ENCODE measurements at places on chromosomes 3 and 15.

DNA sequence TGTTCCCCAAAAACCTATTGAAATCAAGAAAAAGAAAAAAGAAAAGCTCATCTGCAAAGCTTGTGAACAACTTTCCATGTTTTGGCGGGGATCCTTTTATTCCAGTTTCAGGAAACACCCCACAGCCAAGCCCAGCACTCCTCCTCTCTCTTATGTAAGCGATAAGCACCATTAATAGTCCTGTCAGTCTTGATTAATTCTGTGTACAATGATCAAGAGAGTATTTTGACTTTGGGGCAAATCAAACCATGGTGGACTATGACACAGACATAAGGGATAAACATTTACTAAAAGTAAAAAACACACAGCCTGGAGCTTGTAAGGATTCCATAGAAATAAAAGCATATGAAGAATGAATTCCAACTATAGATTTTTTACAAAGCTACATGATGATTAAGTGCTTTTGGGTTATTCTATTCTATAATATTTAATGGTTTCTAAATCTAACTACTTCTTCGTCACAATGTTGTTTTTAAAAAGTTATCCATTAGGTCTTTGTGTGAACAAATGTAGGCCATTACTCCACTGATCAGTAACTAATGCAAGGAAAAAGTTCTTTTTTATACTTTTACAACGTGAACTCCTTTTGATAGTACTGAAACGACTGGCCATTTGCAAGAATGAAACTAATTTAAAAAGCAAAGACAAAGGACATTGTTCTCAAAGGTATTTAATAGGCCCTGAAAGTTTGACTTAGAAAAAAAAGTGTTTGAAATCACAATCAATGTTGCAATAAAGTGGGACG is 106.5 kb downstream of the KCNAB1 start:
- DNase-seq, result no peak

DNA sequence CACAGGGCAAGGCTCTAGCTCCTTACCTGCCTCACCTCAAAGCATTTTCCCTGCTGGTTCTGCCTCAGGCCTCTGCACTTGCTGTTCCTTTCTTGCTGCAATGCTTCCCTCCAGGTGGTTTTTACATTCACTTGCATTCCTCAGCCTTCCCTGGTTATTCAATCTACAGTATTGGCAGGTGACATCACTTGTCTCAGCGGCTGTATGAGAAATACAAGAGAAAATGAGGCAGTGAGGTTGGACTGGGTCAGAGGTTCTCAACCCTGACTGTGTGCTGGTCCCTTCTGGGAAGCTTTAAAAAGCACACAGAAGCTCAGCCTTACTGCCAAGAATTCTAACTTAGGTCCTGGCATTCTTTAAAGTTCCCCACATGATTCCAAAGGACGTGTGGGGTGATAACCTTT is 26.7 kb downstream of the SIAH2 start:
- no peak for DNase-seq

DNA sequence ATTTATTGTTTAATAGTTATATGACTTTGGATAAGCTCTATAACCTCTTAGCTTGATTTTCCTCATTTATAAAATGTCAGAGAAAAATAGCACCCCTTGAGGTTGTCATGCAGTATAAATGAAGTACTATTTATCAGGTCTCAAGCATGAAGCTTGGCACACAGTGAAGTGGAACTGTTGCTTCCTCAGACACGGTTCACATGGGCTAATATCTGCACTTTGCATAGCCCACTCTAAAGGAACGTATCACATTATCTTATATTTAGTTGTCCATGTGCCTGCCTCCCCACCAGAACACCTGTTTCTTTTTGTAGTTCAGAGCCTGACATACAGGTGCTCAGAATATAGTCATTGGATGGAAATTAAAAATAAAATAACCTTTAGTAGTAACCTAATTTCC is 273.7 kb downstream of the SOX2 start:
- DNase-seq, result no peak

GRCh38 chr3:23575697-23576096 is 230.1 kb upstream of the UBE2E1 start:
- DNase-seq, result no peak

- DNase-seq, result no peak
Measured at GRCh38 chr3:23619705-23620637, 185.8 kb upstream of the UBE2E1 start.

GRCh38 chr3:155218462-155218861 is 75.0 kb downstream of the STRIT1 start:
- no peak for DNase-seq

DNA sequence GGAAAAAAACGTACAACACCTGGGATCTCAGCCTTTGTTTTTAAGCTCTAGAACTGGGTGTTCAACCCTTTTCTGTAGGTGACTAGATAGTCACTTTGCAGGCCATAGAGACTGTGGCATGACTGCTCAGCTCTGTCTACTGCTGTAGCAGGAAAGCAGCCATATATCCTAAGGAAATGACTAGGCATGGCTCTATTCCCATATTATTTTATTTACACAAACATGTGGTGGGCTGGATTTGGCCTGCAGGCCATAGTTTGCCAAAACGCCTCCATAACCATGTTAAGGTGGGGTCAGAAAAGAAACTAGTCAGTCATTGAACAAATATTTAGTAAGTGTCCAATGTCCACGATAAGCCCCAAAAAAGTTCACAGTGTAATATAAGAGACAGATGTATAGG is 452.5 kb downstream of the MCTP2 start:
- DNase-seq, result no peak

DNA sequence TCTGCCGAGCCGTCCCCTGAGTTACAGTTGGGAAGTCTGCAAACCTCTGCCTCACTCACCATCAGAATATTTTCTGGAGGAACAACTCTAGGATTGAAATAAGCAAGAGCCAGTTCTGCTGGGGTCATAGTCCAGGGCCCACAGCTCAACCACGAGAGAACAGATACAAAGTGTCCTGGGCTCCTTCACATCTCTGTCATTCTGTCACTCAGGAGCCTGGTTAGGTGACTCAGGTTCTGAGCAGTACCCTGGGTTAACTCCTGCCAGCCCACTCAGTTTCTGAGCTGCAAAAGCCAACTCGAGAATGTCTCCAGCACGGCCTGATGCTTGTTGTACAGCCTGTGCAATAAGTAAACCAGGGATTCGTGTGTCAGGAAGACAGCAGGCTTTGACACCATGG is 155.7 kb downstream of the SLCO3A1 start:
- no peak for DNase-seq

DNA sequence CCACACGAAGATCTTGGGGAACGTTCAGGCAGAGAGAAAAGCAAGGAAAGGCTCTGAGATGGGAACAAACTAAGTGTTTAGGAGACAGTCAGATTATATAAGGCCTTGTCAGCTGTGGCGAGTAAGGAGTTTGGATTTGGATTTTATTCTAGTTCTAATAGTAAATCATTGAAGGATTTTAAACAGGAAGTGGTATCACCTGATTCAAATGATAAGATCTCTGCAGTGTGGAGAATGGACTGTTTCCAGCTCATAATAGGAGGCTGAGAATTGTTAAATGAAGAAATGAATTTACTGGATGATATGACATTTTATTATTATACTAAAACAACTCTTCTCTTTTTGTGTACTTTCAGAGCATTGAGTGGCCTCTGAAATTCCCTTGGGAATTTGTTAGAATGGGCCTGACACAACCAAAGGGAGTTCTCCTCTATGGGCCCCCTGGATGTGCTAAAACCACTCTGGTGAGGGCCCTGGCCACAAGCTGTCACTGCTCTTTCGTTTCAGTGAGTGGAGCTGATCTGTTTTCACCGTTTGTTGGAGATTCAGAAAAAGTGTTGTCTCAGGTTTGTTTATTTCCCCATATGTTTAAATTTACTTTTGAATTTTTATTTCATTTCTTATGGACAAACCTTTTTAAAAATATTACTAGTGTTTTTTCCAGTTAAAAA is 36.0 kb upstream of the GATM start:
- DNase-seq, result no peak

DNA sequence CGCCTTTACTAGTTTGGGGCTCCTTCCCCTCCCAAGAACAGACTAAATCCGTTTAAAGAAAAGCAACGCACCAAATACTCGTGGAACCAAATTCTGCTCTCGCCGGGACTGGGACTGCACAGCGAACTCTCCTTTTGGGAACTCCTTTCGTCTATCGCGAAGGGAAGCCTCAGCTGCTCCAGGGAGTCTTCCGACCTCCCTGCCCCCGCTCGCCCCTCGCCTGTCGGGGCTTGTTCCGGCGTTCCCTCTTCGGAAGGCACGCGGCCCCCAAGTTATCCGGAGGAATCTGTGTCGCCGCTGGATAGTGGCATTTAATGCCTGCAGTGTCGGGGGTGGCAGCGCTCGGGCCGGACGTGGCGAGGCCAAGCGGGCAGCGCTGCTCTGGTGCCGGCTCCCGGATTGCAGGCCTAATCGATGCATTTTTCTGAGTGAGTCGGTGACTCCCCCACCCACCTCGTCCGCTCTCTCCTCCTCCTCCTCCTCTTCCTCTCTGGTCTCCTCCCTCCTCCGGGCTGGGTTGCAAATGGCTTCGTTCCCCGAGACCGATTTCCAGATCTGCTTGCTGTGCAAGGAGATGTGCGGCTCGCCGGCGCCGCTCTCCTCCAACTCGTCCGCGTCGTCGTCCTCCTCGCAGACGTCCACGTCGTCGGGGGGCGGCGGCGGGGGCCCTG is at the start of gene TRIM71:
Gene TRIM71, plus strand, starts transcription at position 440 of the 671 bp plus-strand sequence. Its CDS starts 84 bp downstream, at position 524.
- DNase-seq, result peak; percentile 12

DNA sequence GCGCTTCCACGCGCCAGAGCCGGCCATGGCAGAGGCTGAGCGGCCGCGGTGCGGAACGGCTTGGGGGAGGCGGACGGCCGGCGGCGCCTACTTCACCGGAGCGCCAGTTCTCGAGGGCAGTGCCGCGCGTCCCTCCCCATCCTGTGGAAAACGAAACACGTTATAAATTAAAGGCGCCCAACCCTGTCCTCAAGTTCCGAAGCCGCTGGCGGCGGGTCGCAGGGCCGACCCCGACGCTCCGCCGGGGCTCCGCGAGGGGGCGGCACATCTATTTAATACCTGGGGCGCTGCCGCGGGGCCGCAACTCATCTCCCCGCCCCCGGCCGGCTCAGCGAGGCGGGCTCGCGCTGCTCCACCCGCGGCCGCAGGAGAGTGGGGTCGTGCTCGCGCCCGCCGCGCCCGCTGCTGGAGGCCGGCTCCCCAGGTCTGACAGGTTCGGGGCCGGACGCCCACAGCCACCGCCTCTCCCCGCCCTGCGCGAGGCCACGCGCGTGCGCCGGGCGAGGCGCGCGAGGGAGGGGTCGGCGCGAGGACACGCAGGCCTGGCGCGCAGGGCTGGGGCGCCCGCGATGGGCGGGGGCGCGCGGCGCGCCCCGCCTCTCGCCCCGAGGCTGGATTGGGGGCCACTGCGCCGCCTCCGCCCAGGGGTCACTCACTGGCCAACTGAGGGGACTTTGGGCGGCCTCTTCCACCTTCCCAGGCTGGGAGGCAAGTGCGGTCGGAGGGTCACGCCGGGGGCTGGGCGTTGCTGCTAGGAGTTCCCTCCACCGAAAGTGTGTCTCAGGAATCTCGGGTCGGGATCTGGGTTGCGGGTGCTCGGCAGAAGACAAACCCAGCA is at the start of gene SLC30A4:
Gene SLC30A4, minus strand, starts transcription at position 428 of the 838 bp plus-strand sequence. Its CDS starts 401 bp downstream, at position 27.
- DNase-seq, result peak; percentile 56

GRCh38 chr15:89469426-89470096 is 26.8 kb downstream of the RHCG start:
- DNase-seq, result no peak

DNA sequence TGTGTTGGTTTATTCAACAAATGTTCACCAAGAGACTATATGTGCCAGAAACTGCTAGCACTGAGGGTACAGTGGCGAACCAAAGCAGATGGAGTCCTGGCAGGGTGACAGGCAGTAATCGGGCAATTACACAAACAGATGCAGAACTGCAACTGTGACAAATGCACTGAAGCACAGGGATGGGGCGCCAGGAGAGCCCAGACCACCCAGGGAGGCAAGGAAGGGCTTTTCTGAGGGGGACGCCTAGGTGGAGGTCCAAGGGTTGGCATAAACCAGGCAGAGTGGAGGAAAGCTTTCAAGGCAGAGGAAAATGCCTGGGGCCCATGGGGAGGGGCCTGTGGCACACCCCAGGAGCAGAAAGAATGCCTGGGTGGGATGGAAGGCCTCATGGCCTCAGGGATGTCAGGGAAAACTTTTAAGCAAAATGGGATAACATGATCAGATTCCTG is 5.5 kb downstream of the DIS3L start:
- no peak for DNase-seq
